CMK (cell line): ENCODE measurements at places on chromosomes 12 and 14.

- DNase-seq: no peak
Measured at GRCh38 chr14:51028851-51029754, 65.8 kb downstream of the TRIM9 start.

DNA sequence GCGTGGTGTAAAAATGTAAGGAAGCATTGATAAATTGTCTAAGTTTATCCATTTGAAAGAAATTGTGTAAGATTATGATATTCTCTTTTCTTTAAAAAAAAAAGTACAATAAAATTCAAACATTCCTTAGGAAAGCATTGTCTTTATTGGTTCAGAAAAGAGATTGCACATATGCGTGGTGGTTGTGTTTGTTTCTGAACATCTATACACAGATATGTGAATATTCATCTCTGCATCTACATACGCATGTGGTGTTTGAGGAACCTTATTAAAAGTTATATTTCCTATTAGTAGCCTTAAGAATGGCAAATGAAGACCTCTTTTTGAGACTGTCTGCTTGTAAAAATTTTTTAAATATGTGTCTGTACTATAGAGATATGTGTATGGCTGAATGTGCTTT is 69.8 kb downstream of the TMEM260 start:
- DNase-seq: no peak

- peak; percentile 68 for DNase-seq
Measured at GRCh38 chr12:57006809-57007475, 596 bp upstream of the ZBTB39 start.

DNA sequence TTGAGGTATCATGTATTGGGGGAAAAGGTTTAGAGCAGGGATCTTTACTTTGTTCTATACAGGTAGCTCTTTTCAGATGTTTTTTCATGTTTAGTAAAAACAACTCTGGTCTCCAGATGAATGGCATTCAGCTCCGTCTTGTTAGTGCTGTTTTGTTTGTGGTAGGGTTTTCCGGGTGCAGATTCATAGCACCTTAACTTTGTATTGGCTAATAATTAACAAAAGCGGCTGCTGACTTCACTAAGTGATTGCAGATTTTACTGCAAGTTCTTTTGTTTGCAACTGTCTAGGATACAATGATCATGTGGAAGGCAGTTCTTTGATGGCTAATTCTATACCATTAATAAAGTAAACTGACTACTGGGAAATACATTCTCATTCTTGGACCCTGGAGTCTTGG is 32.2 kb upstream of the BHLHE41 start:
- no peak for DNase-seq

GRCh38 chr12:77102691-77103090 is 37.3 kb upstream of the E2F7 start:
- DNase-seq: no peak

DNA sequence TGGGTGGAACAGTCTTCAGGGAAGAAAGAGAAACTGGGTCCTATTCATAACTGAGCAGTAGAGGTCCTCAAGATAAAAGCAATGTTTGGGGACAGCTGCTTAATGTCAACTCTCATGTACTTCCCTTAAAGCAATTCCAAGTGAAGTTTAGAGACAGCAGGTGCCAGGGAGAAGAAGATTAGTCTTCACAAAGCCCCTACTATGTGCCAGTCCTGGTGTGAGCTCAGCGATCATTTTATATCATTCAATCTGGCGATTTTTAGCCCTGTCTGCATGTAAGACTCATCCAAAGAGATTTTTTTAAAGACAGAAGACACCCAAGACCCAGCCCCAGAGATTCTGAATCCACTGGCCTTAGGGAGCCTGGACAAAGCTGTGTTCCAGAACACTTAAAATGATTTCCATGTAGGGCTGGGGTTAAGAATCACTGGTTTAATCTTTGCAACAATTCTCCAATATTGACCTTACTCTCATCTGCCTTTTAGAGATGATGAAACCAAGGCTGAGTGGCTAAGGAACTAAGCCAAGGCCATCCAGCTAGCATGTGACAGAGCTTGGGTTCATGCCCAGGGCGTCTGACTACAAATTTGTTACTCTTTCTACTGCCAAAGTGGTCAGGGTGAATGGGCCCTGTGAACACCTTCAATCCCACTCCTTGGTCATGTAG is 404.5 kb upstream of the TBX3 start:
- DNase-seq: no peak

DNA sequence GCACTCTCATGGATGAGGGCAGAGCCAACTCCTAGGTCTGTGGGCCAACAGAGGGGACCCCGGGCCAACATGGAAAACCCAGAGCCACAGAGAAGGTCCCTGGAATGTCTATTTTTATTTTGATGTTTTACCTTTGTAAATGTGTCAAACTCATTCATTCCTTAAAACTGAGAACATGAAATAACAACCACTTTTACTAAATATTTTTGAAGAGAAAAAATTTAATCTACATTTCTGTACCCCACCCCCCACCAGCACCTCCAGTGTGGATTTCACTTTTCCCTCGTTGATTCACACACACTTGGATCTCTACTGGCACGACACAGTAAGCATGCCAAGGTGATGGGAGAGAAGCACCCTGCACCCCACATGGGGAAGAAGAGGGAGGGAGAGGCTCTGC is 6.7 kb downstream of the KRT77 start:
- no peak for DNase-seq

GRCh38 chr12:91662021-91662420 is 479.4 kb upstream of the DCN start:
- DNase-seq: no peak

GRCh38 chr12:49968471-49968870 is 4.3 kb upstream of the AQP6 start:
- no peak for DNase-seq

GRCh38 chr14:22801716-22802115 is 13.5 kb downstream of the SLC7A7 start:
- no peak for DNase-seq

DNA sequence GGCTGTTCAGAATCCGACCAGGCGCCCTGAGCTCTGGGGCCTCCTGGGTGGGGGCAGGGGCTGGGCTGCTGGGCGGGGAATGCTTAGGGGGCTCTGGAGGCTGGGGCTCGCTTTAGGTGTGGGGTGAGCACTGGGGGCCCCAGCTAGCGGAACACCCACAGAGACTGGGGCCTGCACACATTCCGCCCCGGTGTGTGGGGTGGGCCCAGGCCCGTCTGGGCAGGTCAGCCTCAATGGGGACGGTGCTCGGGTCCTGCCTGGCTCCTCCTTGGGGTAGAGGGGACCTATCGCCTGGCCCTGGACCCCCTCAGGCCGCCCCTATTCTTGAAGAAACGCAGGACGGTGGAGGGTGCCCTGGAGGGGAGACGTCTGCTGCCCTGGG is 364.8 kb downstream of the TMEM121 start:
- DNase-seq: no peak

DNA sequence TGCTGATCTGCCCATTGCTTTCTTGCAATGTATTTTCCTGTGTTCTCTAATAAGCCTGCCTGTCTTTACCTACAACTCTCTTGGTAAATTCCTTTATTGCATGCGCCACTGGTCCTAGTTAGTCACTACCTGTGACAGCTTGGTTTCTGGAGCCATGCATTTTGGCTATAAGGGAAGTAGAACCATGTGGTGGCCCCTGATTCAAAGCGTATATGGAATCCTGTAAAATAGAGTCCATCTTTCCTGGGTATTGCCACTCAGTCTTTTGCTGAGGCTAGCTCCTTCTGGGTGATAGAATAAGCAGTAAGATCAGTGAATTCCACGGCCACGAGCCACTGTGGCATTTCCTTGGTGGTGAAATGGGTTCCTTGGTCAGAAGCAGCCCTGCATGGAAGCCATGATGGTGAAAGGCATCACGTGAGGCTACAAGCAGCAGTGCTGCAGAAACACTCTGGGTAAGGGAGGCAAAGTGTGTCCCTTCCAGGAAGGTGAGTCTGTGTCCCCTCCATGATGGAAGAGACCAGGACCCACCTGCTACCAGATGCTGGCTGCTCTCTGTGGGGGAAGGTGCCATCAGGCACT is 19.6 kb downstream of the TNFAIP2 start:
- DNase-seq: no peak

- no peak for DNase-seq
Measured at GRCh38 chr12:122870163-122870842, 25.6 kb downstream of the VPS37B start.

DNA sequence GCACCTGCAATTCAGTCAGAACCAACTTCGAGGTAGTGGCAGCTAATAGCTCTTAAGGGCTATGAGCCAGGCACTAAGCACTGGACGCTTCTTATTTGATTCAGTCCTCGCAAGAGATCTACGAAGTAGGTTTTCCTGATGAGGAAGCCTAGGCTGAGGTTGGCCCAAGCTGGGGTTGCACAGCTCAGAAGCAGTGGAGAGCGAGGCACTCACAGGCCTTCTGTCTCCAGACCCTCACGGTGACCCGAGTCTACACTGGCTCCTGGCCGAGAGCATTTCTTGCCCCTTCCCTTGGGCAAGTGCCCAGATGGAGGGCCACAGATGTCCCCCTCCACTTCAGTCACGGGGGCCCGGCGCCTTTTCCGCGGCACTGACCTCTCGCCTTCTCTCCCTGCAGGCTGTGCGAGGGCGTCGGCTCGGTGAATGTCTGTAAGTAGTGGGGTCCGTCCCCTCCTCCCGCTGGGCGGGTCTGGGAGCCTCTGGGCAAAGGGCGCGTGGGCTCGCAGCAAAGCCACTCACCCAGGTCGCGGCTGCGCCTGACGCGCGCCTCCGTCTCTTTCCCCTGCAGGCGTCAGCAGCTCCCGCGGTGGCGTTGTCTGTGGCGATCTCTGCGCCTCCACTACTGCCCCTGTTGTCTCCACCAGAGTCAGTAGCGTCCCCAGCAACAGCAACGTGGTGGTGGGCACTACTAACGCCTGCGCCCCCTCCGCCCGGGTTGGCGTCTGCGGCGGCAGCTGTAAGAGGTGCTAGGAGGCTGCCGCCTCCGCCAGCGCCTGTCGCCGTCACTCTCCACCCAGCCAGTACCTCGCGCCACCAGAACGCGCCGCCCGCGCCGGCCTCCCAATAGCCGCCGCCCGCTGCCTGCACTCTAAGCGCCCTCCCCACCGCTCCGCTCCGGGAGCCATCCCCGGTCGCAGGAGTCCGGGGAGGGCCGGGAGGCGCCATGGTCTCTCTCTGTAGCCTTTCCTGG is 13.1 kb downstream of the KRT83 start:
- no peak for DNase-seq
